ENCODE measurements at places on chromosomes 1 and 21.

DNA sequence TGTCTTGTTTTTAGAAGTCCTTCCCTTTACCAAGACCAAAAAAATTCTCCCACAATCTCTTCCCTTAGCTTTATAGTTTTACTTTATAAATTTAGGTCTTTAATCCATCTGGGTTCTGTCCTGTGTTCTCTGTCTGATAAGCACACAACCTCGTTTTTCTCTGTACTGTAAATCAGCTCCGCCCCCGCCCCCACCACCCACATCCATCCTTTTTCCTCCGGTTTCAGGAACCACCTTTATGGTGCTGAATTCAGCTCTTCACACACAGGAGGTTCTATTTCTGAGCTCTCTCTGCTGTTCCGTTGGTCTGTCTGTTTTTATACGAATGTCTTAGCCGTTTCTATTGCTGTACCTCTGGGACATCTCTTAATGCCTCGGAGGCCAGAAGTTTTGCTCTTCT is 44.5 kb downstream of the ACTL8 start:
- DNase-seq, result no peak

- no peak for DNase-seq
These were observed 31.9 kb upstream of the RXRG start for GRCh38 chr1:165476776-165477175.

DNA sequence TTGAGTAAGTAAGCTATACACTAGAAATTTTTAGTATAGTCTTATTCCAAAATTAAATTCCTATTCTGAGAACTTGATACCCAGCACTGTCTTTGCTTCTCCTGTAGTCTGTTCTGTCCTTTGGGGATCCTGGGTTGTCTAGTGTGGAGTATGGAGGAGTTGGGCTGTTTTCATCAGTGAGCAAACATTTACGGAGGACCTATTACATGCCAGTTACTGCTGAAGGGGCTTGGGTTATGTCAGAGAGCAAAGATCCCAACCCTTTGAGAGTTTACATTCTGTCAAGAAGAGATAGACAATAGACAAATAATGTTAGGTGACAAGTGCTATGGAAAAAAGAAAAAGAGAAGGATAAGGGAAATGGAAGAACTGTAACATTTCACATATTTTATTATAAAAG is 9.0 kb downstream of the TRAPPC10 start:
- no peak for DNase-seq

DNA sequence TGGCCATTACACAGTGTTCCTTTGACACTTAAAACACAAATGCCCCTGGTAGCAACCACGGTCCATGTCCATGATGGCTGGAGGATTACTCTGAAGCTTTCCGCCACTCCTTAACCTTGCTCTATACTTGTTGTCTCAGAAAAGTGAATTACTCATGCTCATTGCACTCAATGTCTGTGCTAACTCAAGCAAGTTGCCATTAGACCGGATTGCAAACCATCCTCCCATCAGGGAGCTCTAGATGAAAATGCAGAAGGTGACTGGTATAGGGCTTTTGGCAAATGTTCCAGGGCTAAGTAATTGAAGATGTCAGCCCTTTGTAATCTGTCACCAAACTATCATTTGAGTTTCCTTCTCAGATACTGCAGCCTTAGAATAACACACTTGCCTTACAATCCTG is 1288.3 kb upstream of the B3GALT2 start:
- DNase-seq, result no peak

DNA sequence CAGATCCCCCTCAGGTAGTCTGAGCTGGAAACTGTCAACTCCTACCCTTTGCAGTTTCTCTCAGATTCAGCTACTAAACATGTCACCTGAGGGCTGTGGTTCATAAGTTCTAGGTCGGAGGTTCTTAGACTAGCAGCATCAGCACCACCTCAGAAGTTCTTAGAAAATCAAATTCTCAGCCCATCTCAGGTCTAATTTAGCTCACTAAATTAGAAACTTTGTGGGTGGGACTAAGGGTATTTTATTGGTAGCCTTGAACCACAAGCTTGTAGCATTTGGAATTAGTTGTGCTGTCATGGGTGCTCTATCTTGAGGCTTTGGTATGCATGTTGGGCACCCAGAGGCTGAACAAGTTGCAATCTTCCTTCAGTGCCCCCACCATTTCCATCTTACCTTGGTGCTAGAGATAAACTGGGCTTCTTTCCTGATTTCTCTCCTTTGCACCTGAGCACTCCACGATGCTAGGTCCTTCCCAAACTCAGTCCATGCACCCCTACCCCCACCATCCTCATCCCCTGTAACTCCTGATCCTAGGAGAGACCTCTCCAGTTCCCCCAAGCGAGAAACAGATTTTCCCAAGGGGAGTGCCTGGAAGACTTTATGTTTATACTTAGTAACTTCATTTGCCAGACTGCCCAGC is 54.2 kb downstream of the S1PR1 start:
- DNase-seq, result peak; percentile 36

GRCh38 chr1:50775740-50776139 is 184.3 kb downstream of the FAF1 start:
- DNase-seq, result no peak

- DNase-seq, result no peak
These were observed 8.7 kb upstream of the BARHL2 start for GRCh38 chr1:90725657-90726424.

DNA sequence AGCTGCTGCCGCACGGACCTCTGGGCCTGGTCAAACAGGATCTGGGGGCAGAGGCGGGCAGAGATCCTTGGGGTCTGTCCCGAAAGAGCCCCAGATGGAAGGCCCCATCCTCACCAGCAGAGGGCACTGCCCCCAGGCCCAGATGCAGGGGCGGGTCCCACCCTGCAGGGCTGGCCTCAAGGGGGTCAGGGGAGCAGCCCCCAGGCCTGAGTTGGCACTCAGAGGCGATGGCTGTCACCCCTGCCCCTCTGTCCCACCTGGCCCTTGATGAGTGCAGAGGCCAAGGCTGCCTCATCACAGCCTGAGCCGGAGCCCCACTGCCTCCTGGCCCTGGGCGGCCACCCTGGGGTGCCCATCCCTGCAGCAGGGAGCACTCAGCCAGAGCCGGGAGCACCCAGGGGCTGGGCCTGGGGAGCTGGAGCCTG is 5.7 kb downstream of the ACAP3 start:
- DNase-seq, result no peak

DNA sequence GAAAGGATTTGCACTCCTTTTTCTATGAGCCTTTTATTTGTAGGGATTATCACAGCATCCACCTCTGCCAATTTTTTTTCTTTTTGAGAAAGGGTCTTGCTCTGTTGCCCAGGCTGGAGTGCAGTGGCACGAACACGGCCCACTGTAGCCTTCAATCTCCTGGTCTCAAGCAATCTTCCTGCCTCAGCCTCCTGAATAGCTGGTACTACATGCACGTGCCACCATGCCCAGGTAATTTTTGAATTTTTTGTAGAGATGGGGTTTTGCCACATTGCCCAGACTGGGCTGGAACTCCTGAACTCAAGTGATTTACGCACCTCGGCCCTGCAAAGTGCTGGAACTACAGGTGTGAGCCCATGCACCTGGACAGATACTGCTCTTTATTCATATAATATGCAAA is 2.1 kb downstream of the SAMSN1 start:
- DNase-seq, result no peak

- DNase-seq, result no peak
These were observed 195.9 kb downstream of the CYYR1 start for GRCh38 chr21:26377111-26377694.

DNA sequence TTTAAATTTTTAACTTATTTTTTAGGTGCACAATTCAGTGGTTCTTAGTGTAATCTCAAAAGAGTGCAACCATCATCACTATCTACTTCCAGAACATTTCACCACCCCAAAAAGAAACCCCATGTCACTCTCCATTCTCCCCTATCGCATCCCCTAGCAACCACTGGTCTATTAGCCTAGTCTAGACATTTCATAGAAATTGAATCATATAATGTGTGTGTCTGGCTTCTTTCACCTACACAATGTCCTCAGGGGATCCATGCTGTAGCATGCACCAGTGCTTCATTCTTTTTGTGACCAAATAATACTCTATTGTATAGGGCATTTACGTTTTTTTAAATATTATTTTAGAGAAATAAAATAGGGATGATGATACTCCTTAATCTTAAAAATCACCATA is 64.7 kb downstream of the JAK1 start:
- DNase-seq, result no peak

GRCh38 chr1:241457421-241457820 is 62.1 kb downstream of the FH start:
- no peak for DNase-seq
